ENCODE measurements at places on chromosomes 13 and 19.

DNA sequence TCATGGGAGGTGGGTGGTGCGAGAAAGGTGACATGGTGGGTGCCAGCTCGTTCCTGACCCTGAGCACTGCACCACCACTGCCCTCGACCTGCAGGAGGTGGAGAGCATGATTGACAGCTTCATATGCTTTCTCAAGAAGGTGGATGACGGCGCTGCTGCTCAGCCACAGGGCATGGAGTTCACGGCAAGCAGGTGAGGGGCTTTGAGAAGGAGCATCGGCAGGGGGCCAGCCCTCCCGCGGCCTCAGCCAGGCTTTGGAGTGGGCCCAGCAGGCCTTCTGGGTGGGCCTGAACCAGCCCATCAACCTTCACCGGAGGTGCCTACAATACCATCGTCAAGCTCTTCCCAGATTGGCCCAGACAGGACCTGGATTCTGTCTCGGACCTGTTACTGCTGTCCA, 18.9 kb upstream of the ZNF14 start:
- DNase-seq, result no peak

GRCh38 chr19:45402298-45403061, 2.4 kb downstream of the PPP1R13L start:
- DNase-seq, result no peak

DNA sequence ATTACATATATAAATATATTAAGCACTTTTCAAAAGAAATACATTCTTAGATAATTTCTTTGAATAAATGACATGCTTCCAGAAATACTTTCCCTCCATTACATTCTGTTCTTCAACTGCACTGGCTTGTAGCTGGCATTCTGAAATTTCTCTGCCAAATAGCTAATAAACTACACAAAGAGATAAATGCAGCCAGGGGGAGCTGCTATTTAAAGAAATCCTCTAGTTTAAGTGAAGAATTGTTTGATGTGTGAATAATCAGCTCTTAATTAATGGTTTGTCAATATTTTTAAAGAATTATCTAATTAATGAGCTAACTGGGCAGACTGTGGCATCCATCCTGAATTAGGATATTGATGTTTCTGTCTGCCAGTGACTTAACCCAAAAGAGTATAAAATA, 30.7 kb downstream of the SLC7A1 start:
- no peak for DNase-seq

DNA sequence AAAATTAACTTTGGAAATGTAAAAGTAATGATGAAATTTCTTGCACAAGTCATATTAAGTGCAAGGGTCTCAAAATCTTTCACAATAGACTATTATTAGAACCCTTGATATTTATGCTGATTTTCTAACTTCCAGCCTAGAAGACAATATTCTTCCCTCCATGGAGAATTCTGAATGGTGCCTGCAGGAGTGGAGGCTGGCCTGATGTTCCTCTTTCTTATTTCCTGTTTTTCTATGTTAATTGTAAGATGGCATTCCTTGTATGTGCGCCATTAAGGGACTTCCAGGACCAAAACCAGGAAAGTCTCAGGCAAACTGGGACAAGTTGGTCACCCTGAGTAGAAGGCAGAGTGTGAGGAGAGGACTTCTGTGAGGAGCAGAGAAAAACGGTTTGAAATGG, 294.9 kb downstream of the DLEU7 start:
- DNase-seq, result no peak

DNA sequence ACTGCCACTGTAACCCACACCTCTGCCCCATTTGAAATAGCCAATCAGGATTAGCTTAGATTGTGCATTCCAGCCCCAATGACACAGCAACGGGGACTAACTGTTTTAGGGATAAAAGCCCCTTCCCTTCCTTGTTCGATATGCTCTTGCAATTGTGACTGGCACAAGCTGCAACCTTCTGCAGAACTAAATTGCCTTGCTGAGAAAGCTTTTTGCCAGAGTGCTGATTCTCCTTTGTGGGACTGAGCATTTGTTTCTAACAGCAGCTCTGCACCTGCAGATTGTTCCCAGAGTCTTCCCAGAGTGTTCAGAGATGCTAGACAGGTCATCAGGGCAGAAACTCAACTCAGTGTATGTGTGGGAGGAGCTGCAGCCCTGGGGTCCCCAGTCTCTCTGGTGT, 115.8 kb downstream of the ZNF675 start:
- no peak for DNase-seq
